ENCODE measurements at places on chromosomes 7 and 10.

GRCh38 chr10:104441329-104442000 lies 87.8 kb downstream of the CFAP58 start:
- DNase-seq: no peak

DNA sequence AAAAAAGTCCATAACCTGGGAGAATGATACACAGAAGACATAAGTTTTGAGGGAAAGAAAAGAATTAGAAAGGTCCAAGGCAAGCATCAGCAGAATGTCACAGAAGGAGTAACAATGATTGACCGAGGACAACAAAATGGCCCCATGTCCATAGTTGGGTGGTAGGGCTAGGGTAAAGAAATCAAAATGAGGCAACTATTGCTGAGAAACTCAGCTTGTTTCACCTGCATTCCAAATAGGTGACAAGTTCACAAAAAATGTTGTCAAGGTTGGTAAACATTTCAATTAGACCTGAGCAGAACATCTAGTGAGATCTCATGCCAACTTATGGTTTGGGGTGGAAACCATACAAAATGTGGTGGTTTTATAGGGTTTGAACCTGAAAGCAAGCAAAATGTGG lies 22.8 kb upstream of the DLX6 start:
- no peak for DNase-seq

GRCh38 chr7:81404669-81405068 lies 365.2 kb downstream of the HGF start:
- DNase-seq: no peak

DNA sequence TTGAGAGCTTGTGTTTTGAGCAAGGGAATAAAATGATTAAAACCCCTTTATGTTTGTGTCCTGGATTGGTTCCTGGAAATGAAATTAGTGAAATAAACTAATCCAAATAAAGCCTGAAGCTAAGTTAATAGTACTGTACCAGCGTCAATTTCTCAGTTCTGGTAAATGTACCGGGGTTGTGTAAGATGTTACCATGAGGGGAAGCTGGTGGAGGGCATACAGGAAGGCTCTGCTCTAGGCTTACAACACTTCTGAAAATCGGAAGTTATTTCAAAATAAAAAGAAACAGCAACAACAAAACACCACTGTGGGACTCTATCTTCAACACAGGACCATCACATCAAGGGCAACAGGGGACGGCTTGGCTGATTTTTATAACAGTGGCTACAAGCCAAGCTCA lies 257.0 kb downstream of the CREB5 start:
- no peak for DNase-seq

- no peak for DNase-seq
Measured at GRCh38 chr7:491958-492713, 27.5 kb downstream of the PDGFA start.

- DNase-seq: no peak
Measured at GRCh38 chr7:1447551-1448244, 11.6 kb downstream of the MICALL2 start.

DNA sequence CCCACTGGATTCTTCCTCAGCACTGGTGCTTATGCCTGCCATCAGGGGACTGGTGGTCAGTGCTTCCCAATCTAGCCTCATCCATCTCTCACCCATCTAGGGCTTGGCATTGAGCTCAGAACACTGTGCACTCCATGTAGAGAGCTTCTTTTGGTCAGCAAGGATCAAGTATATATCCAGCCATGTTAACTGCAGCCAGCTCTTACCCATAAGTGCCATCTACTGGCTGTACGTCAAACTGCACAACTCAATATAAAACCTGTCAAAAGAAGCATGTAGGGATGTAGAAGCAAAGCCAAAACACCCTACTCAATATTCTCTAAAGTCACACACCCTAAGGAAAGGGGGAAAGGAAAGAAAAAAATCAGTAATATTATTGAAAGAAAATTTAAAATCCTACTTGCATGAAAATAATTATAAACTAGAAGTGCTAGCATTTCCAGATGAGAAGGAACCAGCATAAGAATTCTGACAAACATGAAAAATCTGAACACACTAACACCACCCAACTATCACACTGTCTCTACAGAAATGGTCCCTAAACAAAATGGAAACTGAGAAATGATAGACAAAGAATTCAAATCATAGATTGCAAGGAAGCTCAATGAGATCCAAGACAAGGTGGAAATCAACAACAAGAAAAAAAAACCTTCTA lies 531.1 kb upstream of the STEAP1 start:
- DNase-seq: peak; percentile 23

GRCh38 chr7:90210981-90211380 lies 559 bp upstream of the STEAP2 start:
- peak; percentile 10 for DNase-seq

DNA sequence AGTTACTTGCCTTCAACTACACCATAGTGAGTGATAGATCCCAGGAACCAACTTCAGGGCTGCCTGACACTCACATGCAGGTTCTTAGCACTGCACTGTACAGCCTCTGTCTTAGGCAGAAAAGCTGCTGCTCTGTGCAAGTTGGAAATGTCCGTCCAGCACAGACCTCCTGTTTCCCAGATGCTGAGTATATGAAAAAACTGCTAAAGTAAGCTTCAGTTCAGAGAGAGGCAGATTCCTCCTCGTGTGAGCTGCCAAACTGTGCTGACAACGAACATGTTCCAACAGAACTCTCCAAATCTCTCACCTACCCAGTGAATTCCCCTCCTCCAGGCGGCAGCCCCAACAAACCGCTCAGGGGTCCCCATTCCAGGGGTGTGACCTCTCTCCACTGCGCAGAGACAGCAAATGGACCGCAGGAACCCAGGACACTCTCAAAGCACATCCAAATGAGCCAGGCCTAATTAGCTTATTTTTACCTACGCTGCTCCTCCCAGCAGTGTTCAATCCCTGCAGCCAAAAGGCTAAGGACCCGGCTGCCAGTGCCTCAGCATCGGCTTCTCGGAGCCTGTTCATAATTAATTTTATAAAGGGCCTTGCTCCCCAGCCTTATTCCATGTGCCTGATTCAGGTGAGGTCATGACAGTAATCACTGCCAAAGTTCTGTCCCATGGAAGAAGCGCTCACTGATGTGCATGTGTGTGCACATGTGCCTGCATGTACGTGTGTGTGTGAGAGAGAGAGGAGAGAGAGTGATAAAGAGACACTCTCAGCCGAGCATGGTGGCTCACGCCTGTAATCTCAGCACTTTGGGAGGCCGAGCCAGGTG lies 159.5 kb upstream of the AUTS2 start:
- DNase-seq: no peak

GRCh38 chr10:18195060-18195799 lies 55.0 kb downstream of the CACNB2 start:
- DNase-seq: no peak

- no peak for DNase-seq
Measured at GRCh38 chr7:19410106-19410505, 264.9 kb upstream of the FERD3L start.

- DNase-seq: no peak
Measured at GRCh38 chr7:39293056-39293823, 273.0 kb upstream of the YAE1 start.

DNA sequence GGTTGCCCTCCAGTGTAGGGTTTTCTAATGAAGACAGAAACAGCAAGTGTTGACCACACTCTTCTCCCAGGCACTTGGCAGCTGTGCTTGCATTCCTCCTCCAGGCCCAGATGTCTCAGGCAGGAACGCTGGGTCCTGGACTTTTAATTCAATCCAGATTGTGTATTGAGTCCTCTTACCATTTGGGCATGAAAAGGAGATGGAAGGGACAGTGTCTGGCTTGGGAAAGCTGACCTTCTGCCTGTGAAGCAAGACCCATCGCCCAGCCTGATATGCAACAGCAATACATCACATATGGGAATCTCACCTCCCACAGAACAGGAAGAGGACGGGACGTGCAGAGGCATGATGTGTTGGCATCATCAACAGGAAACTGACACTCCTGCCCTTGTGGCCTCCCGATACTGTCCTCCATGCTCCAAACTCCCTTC lies 174.4 kb upstream of the LYZL2 start:
- no peak for DNase-seq

DNA sequence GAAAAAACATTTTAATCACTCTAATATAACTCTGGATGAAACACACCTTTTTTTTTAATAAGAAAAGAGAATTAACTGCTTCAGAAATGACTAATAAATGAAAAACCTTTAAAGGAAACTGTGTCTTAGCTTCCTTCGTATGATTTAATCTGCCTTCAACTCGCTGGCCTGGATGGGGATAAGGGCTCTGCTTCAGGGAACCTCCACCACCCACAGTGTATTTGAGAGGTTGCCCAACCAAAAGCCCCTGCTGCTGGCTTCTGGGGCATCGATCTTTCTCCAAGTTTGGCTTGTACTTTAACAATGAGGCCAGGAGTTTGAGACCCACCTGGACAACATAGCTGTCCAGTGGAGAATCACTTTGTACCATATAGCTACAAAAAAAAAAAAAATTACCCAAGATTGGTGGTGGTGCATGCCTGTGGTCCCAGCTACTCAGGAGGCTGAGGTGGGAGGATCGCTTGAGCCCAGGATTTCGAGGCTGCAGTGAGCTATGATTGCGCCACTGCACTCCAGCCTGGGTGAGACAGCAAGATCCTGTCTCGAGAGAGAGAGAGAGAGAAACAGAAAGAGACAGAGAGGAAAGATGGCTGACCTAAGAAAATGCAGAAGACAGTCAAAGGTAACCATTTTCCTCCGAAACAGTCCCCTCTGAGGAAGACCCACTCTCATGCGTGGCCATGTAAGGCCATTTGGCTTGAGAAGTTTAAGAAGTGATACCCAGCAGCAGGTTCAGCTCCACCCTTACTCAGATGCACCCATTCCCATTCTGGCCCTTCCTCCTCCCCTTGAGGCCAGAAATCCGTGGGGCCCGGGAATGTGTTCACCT lies 13.6 kb upstream of the LIMK1 start:
- no peak for DNase-seq

- no peak for DNase-seq
Measured at GRCh38 chr10:124204726-124205125, 111.3 kb upstream of the CHST15 start.

DNA sequence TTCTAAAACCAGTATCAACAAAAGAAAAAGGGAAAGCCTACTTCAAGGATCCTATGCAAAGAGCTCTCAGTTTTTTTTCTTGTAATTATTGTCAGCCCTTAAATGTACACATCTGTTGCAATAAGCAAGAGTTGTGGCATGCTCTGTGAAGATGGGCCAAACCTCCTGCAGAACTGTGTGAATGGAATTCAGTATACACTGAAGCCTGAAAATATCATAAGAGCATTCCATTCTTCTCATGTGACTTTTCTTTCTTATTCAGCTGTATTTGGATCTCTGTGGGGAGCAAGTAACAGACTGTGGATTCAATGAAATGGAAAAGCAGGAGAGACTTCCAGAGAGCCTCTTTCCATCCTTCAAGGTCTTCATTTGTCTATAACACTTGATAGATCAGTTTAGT lies 130.7 kb downstream of the SAMD9 start:
- DNase-seq: no peak

DNA sequence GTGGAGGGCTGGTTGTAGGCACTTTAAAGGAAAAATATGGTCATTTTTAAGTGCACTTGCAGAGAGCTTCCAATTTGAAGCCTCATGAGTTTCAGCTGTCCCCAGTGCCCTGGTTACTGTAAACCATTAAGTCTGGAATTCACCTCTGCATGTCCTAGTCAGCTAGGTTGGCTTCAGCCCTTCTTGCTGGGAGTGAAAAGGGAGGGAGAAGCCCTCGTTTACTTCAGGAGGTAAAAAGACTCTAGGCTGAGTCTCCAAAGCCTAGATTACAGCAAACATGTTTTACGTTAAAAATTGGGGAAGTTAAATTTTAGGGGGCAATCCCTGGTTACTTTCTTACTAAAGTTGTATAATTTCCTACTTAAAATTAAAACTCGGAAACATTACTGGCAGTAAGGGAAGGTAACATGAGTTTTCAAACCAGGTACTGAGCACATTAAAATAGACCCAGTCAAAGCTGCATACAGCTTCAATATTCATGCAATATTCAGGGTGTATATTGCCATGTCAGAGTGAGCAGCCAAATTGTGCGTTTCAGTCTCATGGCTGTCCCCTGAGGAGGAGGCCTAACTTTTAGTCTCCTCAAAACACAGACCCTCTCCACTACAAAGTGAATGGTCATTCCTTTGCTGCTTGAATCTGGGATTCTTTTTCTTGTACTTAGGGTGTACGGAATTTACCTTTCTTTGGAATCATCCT lies 156.7 kb downstream of the PRKG1 start:
- DNase-seq: no peak

DNA sequence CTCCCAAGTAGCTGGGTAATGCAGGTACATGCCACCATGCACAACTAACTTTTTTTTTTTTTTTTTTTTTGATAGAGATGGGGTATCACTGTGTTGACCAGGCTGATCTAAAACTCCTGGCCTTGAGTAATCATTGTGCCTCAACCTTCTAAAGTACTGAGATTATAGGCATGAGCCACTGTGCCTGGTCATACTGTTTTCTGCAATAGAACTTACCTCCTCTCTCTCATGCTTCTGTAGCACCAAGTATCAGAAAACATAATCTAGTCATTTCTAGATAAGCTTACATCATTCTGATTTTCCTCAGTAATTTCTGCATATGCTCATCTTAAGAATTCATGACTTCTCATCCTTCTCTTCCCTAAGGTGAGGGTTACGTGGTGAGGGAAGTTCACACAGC lies 210.0 kb downstream of the IMMP2L start:
- no peak for DNase-seq

All from GM13977 (cell line).